ENCODE measurements at places on chromosomes 12 and 14.

DNA sequence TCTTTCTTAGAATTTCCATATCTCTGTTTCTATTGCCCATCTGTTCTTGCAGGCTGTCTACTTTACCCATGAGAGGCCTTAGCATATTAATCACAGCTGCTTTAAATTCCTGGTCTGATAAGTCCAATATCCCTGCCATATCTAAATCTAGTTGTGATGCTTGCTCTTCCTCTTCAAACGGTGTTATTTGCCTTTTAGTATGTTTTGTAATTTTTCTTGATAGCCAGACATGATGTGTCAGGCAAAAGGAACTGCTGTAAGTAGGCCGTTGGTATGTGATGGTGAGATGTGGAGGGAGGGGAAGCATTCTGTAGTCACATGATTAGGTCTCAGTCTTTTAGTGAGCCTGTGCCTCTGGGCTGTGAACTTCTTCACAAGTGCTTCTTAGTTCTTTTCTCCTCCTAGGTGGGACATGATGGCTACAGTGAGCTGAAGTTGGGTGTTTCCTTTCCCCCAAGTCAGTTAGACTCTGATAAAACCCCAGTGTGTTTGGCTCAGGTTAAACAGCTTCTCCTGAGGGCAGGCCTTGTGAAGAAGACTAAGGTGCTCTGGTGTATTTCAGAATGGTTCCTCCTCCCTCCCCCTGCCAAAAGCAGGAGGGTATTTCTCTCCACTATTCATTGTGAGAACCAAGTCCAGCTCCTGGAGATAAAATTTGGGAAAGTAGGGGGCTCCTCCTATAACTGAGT is 195.9 kb upstream of the PARP11 start:
- DNase-seq, result no peak

DNA sequence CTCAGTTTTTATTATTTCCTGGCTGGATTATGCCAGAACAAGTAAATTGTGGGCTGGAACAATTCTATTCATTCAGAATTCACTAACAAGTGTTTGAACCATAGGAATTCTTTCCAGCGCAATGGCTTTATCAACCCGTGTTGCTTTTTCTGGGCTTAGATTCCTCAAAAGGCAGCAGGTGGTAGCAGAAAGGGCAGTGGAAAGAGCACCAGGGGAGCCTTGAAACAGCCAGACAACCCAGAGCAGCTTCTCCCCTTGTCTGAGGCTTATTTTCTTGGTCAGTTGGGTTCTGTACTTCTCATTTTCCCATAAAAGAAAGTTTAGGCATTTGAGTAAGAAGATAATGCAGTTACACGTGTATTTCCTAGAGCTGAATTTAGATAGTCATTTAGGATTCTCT is 130.7 kb downstream of the OTOGL start:
- no peak for DNase-seq

DNA sequence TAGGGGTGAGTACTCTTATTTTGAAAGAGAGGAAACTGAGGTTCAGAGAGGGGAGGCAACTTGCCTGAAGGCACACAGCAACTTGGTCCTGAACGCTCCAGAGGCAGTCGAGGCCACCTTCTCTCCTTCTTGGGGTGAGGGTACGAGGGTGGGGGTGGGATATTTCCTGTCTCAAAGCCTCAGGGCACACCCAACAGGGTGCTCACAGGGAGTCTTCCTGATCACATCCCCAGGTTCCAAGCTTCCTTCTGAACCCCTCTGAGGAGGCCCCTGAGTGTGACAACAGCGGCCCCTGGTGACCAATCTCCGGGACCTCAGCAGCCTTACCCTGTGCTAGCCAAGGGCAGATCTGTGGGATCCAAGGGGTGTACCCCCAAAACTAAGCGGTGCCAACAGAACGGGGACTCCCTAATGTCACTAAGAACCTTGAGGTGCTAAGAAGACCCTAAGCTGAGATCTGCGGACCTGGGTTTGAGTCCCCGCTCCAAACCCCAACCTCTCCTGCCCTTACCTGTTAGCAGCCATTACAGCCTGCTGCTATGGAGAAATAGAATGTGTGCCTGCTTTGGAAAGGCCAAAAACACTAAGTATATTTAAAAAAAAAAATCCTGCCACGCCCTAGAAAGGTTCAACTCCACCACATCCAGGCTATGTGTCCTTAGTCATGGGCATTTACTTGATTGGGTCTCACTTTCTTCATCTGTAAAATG is 57.9 kb downstream of the TRPV4 start:
- peak; percentile 87 for DNase-seq

DNA sequence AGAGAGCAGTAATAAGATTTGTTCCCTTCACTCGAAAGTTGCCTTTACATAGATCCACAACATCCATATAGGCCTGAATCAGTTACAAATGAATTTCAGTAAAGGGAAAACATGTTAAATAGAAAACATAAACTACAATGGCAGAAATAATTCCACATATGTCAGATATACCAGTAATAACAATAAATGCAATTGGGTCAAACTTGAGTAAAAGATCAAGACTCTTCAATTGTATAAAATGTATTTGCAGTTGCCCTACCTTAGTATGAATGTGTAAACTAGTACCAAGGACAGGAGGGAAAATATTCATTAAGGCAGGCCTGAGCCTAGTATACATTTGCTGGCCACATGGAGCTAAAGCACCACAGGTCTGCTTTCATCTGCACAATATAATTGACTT is 17.6 kb downstream of the NOS1 start:
- DNase-seq, result no peak

- peak; percentile 78 for DNase-seq
These were observed 143.4 kb upstream of the C14orf180 start for GRCh38 chr14:104436047-104436591.

DNA sequence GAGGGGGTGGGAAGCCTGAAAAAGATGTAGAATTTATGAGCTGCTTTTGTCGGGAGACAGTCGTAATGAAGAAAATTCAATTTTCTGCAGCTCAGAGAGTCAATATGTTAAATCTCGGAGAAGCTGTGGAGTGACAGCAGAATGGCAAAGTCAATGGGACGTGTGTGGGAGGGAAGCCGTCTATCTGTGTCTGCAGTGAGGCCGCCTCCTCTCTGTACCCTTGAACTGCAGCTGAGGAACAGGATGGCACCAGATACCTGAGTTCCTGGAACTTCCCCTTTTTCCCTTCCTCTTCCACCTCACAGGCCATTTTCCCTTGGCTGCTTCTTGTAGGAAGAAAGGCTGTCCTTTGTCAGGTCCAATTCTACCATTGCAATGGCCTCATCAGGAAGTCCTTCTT is 9.3 kb upstream of the CALCOCO1 start:
- DNase-seq, result no peak

DNA sequence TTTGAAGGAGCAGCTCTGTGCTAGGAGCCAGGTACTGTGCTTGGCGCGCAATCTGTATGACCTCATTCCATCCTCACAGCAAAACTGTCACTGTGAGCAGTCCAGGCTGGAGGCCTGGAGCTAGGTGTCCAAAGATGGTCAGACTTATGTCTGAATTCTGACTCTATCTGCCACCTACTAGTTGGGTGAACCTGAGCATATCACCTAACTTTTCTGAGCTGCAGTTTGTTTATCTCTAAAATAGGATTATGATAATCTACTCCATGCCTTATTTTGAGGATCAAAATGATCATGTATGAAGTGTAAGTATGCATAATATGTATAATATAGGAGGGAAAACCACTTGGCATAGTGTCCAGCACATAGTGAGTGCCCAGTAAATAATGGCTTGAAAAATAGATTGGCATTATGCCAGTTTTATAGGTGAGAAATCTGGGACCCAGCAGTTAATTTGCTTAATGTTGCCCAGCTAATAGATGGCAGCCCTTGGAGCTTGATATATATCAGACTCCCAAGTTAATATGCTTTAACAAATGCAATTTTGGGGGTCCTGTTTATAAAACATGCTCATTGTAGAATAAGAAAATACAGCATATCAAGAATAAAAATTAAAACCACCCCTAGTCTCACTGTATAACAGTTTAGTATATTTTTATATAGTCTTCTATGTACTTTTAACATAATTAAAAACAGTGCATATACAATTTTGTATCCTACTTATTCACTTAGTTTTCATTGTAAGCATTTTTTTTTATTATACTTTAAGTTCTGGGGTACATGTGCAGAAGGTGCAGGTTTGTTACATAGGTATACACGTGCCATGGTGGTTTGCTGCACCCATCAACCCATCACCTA is 4.5 kb upstream of the JPH4 start:
- no peak for DNase-seq

DNA sequence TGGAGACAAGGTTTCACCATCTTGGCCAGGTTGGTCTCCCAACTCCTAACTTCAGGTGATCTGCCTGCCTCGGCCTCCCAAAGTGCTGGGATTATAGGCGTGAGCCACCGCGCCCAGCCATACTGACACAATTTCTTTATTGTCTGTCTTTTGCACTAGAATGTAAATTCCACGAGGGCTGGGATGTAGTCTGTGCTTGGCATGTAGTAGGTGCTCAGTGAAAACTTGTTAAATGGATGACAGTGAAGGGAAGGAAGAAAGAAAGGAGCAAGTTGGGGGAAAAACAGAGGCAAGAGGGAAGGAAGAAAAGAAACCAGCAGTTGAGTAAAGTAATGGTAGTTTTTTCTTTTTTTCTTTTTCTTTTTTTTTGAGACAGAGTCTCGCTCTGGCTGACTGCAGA is 53.1 kb downstream of the LIMA1 start:
- DNase-seq, result no peak

- peak; percentile 66 for DNase-seq
These were observed 5.9 kb downstream of the RIN3 start for GRCh38 chr14:92519246-92520101.

DNA sequence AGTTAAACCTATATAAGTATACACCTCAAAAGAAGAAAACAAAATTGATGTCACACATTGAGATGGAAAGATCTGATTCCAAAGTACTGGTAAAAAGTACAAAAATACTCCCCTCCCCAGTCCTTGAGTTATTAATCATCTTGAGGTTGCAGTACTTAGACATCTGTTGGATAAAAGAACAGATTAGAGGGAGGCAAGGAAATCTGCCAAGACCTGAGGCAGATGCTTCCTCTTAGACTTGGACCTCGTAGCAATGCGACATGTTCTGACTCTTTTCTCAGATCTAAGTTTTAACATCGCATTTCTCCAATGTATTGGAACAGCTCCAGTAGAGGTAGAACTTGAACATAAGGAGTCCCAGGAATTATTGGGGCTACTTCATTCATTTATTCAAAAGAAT is 187.9 kb upstream of the GRIN2B start:
- no peak for DNase-seq

- no peak for DNase-seq
These were observed 60.7 kb upstream of the PYGL start for GRCh38 chr14:51004801-51005526.

- DNase-seq, result no peak
These were observed 6.5 kb downstream of the JAG2 start for GRCh38 chr14:105161964-105162668.

GRCh38 chr14:78974691-78975090 is 804.5 kb downstream of the NRXN3 start:
- DNase-seq, result no peak

- DNase-seq, result no peak
These were observed 24.1 kb downstream of the BDKRB1 start for GRCh38 chr14:96280104-96280503.

DNA sequence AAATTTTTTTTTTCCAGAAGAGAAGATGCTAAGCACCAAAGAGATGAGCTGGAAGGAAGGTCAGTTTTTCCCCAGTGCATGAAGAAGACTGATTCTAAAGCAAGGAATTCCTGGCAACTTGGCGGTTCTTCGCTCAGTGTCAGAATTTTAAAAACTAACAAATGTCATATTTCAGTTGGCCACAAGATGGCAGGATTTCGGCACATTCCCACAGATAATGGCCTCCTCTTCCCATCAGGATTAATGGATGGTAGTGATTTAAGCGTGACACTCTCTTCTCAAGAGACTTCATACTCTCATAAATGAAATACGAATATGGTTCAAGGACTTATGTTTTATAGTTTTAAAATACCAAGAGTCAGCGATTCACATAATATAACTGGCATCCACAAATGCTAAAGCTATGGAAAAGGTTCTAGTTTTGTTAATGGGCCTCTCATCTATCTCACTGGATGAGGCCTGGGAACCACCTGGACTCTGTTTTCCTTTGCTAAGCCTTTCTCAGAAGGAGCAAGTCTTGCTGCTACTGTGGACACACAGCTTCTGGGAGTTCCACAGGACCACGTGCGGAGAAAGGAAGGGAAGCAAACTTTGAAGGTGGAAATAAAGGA is 46.1 kb upstream of the PTPRO start:
- DNase-seq, result no peak

DNA sequence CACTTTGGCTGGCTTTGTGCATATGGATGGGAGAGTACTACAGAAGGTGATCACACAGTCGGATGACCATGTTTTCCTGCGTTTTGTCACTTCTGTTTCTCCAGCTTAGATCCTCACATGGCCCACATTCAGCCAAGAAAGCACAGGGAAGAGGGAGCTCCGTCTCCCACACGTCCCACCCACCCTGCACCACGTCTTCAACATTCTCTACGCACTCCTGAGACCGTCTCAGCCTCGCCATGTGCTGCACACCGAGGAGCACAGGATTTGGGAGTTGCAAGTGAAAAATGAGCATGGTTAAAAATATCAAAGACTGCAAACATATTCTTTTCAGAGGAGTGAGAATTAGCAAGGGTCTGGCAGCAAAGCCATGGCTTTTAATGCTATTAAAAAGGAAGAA is 122.2 kb downstream of the APAF1 start:
- no peak for DNase-seq

- no peak for DNase-seq
These were observed 64.1 kb upstream of the TSPAN11 start for GRCh38 chr12:30862486-30862885.

DNA sequence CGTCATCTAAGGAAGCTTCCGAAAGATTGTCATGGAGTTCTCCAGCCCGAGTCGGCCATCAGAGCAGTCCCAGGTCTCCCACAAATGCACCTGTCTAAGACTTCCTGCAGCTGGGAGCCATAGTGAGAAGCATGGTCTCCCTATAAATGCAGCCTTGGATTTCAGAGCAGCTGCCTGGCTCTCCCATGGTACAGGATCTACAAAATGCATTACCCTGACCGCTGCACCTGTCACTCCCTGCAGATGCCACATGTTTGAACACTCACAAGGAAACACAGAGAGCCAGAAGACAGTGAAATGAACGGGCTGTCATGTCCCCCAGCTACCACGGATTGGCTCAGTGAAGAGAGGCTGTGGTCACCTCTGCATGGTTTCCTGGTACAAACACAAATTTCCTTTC is 702.7 kb downstream of the MED13L start:
- DNase-seq, result no peak

GRCh38 chr12:121980191-121980891 is 41.3 kb upstream of the BCL7A start:
- DNase-seq, result no peak

DNA sequence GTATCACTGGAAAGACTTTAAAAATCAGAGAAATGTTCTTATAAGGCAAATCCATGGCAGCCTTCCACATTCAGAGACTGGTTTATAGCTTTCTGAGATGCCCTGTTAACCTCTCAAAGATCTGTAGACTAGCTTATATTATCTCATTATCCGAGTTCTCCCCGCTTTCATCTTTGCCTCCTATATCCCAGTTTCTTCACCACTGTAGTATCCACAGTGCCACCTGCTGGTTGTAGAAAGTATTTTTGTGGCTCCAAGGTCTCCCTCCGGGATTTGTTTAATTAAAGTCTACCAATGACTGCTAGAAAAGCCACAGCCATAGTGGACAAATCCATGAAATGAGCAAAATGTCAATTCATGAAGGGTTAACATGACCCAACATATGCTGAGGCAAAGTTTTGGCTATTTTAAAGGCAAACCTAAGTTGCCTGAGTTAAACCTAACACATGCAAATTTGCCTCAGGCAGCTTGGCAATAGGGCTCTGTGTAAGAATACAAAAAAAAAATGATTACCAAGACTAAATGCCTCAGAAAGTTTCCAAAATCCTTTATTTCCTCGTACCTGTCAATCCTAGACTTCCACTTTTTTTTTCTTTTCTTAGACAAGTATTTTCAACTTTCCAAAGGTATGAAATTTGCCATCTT is 218.8 kb upstream of the BMP4 start:
- DNase-seq, result peak; percentile 73
